ENCODE measurements at places on chromosomes 5 and 9.

GRCh38 chr5:125199968-125200865 is 453.8 kb upstream of the ZNF608 start:
- DNase-seq: no peak

- no peak for DNase-seq
Observed at GRCh38 chr9:127316586-127317323, 52.2 kb downstream of the GARNL3 start.

DNA sequence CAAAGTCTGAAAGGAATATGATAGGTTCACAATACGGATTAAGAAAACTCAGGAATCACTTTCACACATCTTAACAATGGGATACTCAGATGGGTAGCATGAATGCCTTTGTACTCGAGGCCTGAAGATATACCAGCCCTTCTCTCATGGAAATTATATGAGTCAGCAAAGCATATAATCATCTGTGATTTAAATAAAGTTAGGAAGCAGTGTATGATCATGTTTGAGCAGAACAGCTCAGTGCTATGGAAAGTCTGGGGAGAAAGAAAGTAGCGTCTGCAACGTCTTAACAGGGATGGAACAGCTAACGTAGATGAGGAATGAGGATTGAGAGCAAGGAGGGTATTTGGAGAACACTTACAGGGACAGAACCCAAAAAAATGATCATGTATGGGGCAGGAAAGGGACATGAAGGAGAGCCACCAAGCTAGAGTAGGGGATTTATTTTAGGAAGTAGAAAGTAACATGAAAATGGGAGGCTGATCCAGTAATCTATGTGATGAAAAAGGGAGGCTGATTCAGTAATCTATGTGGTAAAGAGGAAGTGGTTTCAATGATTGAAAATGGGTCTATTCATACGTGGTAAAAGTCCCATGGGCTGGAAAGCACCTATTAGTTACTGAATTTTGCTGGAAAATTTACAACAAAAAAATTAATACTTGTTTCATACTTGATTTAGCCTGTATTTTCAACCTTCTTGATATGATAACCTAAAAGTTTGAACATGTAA is 85.9 kb downstream of the GNA14 start:
- no peak for DNase-seq

- DNase-seq: no peak
Observed at GRCh38 chr5:25850581-25850980, 1187.8 kb downstream of the CDH9 start.

- DNase-seq: no peak
Observed at GRCh38 chr9:463455-464171, 248.9 kb downstream of the DOCK8 start.

- DNase-seq: no peak
Observed at GRCh38 chr5:119420169-119420568, 32.1 kb upstream of the HSD17B4 start.

GRCh38 chr5:53508125-53508524 is 27.7 kb downstream of the FST start:
- DNase-seq: no peak

- no peak for DNase-seq
Observed at GRCh38 chr5:139381837-139382761, 998 bp downstream of the SLC23A1 start.

Data from stimulated activated CD8-positive, alpha-beta memory T cell treated with anti-CD3 and anti-CD28 coated beads, Interleukin-15, amount 100 ng/mL, for 4 hours (primary cell).